ENCODE measurements at places on chromosomes 4 and X.

- DNase-seq: no peak
Measured at GRCh38 chrX:23861215-23861896, 46.4 kb downstream of the APOO start.

DNA sequence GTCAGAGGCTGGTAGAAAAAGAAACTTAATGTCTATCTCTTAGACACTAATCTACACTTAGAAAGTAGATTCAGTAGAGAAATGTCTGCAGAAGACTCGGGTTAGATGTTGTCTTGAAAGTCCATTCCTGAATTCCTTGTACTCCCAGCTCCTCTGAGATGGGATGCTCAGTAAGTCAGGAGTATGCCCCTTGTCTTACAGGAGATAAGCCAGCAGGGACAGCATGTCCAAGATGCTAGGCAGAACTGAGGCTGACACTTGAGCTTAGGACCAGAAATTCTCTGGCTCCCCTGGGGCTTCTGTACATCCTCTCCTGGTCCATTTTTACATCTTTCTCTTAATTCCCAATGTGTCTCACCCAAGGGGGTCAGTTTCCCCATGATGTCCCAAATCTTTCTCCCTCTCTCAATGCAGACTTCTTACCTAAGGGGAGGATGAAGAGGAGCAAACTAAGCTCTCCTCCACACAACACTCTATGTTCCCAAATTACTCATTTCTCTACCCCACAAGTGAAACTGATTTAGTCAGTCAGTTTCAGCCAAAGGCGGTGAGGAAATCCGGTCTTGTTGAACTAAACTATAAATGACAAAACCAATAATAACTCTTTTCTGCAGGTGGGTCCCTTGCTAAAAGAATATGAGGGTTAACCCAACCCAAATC lies 558.2 kb upstream of the DIPK2B start:
- no peak for DNase-seq

DNA sequence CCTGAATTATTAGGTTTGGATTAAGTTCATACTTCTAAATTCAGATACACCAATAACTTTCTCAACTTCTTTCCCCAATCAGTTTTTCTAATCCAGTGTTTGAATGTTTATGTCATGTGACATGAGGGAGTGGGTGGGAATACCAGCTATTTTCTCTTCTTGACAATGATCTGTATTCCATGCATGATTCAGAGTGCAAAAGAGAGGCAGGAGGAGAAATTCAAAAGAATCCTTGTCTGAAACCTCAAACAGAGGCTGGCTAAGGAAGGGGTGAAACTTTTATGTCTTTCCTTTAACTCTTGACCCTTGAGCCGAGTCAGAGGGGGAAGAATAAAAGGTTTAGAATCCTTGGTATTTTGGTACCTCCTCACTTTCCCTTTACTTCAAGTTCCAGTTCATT lies 544.7 kb downstream of the SPRY1 start:
- no peak for DNase-seq

- no peak for DNase-seq
Measured at GRCh38 chrX:118207831-118208453, 91.3 kb upstream of the KLHL13 start.

GRCh38 chr4:154720618-154721267 lies 23.1 kb upstream of the LRAT start:
- DNase-seq: no peak

Measured in A549 (cell line).